Naive thymus-derived CD8-positive, alpha-beta T cell (primary cell): ENCODE measurements at places on chromosomes 5 and 9. TPM values are rescaled to one million over a fixed set of nuclear protein-coding genes. Genes with fewer than 3 reads are reported as not detected.

Gene PCDHGA6
- total RNA-seq = 0.68 TPM

Gene PCDHB4
- total RNA-seq = not detected

Gene DMRT2
- total RNA-seq = not detected

Gene PAEP
- total RNA-seq = not detected

Gene TMEM167A
- total RNA-seq = 35.9 TPM

Gene TXN
- total RNA-seq = 28.7 TPM

Gene IL13
- 0.31 TPM for total RNA-seq
